ENCODE measurements at places on chromosomes 7 and 10.

GRCh38 chr7:26005683-26006410, 146.2 kb upstream of the NFE2L3 start:
- DNase-seq: no peak

GRCh38 chr10:45370202-45370955, 3.6 kb upstream of the ALOX5 start:
- DNase-seq: no peak

DNA sequence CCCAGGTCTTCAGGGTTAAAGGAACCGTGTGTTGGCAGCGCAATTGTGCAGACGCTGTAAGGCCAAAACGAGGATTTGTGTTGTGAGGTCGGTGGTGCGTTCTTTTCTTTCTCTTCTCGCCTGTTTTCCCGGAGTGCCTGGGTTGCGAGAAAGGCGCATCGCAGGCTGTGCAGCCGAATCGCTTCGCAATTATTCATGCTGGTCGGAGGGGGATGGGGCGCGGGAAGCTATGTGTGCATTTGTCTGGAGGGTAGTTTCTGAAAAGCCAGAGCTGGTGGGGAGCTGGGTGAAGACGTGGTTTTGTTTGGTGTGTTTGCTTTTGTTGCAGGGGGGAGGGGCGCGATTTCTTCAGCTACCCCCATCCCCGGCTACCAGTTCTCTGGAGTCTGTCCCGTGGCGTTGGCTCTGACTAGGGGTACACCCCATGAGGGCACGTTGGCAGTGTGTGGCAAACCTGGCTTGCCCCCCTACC, 2.1 kb downstream of the MXI1 start:
- DNase-seq: peak; percentile 47

- no peak for DNase-seq
Observed at GRCh38 chr7:28181416-28181815, 821 bp upstream of the JAZF1 start.

GRCh38 chr7:48041653-48041970, 6.3 kb downstream of the C7orf57 start:
- DNase-seq: peak; percentile 54

GRCh38 chr7:40057292-40057691, 77.1 kb downstream of the MPLKIP start:
- DNase-seq: no peak

- no peak for DNase-seq
Observed at GRCh38 chr7:24049296-24049695, 234.7 kb upstream of the NPY start.

GRCh38 chr7:157684157-157684908, 347.5 kb downstream of the DNAJB6 start:
- DNase-seq: no peak

GRCh38 chr10:102202386-102202785, 23.7 kb upstream of the ELOVL3 start:
- no peak for DNase-seq

DNA sequence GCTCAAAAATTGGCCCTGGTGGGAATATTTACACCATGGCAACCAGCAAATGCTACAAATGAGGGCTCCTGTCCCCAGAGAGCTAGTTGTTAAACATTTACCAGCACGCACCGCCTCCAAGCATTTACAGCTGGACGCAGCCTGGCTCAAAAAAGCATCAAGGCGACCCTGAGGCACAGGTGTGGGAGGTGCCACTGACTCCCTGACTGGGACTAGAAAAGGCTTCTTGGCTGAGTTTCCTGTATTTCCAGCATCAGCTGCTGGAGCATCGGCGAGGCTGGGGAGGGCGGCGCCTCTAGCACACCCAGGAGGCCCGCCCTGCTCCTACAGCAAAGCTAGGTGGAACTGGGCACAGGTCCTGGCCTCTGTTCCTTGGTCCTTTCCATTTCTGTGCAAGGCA, 43.5 kb upstream of the ZRANB1 start:
- no peak for DNase-seq

DNA sequence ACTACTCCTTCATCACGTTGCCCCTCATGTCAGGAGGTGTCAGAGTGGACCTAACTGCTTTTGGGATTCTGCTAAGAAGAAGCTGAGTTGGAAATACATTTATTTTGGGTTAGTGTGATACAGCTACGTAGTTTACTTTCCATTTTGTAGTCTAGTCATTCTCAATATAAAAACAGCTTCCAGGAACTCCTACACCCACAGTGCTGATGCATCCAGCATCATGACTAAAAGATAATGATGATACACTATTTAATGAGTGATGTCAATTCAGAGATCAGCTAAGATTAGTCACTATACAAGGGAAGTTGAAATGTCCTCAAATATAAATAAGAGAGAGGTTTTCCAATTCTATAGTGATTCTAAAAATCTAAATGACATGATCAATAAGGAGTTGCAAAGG, 264.2 kb upstream of the SLC26A5 start:
- DNase-seq: no peak

DNA sequence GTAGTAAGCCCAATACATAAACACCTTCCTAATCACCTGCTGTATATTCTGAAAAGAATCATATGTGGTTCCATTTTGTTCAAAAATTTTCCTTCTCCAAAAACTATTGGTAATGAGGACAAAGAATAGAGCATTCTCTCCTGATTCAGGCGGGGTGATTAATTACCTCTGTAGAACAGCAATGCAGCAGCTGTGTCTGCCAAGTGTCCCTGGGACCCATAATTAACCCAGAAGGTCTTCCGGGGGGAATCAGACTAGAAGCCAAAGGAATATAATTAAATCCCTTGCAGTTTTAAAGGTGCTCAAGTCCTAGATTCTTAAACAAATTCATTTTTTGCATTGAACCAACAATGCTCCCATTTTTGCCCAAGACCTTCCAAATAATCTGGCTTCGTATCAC, 60.3 kb upstream of the ABLIM1 start:
- DNase-seq: no peak

DNA sequence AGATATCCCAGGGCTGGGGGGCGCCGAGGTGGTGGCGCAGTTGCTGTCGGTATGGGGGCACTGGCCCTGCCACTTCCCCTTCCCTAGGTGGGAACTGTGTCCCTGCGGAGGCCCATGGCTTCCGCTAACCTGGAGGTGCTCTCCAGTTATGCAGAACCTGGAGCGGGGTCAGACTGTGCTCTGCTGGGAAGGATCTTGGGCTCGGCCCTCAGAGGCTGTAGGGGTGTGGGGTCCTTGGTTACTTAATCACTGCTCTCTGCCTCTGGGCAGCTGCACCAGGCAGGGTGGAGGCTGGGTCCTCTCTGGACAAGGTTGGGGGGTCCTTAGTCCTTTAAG, 2.4 kb downstream of the BRI3 start:
- no peak for DNase-seq

GRCh38 chr10:12194752-12195271, 879 bp downstream of the NUDT5 start:
- no peak for DNase-seq

- DNase-seq: no peak
Observed at GRCh38 chr7:45662018-45662417, 87.8 kb downstream of the ADCY1 start.

DNA sequence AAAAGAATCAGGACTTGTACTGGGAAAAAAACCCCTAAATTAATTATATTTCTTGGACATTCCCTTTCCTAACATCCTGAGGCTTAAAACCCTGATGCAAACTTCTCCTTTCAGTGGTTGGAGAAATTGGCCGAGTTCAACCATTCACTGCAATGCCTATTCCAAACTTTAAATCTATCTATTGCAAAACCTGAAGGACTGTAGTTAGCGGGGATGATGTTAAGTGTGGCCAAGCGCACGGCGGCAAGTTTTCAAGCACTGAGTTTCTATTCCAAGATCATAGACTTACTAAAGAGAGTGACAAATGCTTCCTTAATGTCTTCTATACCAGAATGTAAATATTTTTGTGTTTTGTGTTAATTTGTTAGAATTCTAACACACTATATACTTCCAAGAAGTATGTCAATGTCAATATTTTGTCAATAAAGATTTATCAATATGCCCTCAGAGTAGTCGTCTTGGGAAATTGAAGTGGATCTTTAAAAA, 6.6 kb downstream of the EMX2 start:
- DNase-seq: no peak

GRCh38 chr7:50425318-50425717, 24.8 kb downstream of the FIGNL1 start:
- DNase-seq: no peak

- DNase-seq: no peak
Observed at GRCh38 chr10:88978463-88978862, 12.1 kb upstream of the FAS start.

DNA sequence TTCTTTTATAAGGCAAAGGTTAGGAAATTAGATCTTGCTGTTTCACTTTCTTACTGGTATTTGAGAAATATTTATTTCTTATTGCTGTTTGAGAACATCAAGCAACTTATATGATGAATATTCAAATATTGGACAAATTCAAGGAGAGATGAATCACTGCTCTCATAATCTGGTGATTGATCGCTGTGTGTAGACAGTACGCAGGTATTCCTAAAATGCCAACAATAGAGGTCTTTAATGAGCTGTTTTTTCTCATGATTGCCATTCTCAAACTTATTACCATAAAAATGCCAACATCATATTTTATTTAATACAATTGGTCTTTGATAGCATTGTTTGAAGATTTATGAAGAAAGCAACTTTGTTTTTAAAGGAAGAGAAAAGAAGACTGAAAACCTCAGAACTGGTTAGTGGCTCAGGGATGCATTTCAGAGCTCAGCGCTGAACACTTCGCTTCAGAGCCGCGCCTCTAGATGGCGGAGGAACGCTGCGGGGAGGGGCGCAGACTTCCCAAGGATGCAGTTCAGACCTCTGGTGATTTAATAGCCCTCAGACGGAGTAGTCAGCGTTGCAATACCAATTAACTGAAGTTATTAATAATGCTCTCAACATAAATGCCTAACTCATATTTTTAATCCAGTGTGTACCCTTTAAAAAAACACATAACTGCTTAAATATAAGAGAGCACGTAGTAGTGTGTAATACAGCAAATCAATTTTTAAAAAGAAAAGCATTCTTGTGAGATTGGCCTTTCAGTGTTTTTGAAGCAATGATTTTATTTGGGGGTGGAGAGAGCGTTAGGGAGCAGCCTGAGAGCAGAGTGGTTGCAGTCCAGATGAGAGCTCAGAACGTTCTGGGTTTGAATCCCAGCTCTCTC, 38.5 kb upstream of the STEAP4 start:
- DNase-seq: no peak

DNA sequence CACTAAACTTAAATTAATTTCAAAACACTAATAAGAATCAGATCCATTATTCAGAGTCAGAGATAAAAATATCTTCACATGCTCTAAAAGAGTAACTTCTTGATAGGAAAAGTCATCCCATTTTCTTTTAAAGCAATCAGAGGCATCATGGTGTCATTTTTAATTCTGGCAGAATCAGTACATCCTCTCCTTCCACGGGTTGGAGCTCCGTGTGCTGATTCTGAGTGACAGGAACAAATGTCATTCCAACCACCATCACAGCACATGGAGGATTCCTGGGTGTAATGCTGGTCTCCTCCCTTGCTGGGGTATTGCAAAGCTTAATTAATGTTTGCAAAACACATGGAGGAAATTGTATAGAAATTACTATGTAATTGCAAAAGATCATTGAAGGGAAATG, 114.5 kb upstream of the IMMP2L start:
- DNase-seq: no peak

- no peak for DNase-seq
Observed at GRCh38 chr7:131095346-131095745, 232.3 kb upstream of the MKLN1 start.

GRCh38 chr7:43583424-43584194, 701 bp downstream of the STK17A start:
- DNase-seq: no peak

DNA sequence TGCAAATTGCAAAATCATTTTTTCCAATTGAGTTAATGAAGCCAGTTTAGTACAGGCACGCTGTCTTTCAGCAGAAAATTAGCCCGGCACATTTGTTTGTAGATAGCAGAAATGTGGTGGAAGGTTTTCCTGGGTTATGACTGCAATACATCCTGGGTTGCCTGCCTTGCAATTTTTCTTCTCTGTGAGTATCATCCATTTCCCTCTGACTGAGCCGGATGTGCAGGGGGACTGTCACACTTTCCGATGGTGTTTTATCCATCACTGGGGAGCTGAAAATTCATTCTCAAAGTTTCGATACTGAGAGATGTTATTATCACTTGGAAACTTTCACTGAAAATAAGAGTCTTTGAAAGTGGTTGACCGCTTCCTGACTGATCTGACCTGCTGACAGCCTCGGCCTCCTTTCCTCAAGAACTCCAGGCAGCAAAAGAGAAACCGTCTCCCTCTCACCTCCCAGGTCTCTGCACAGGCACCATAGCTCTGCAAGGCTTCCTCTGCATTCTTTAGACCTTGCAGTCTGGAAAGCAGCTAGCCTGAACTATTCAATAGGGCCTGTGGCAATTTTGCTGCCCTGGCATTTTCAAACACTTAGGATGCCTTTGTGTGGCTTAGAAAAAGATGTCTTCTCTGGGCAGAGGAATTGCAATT, 320.8 kb upstream of the NRP1 start:
- no peak for DNase-seq

GRCh38 chr10:6513476-6513875, 66.6 kb downstream of the PRKCQ start:
- no peak for DNase-seq

GRCh38 chr10:27253576-27253975, 13.0 kb upstream of the ACBD5 start:
- DNase-seq: no peak

- no peak for DNase-seq
Observed at GRCh38 chr7:20778063-20778721, 8.5 kb downstream of the SP8 start.

GRCh38 chr7:75055155-75055554, 18.4 kb downstream of the RCC1L start:
- no peak for DNase-seq

GRCh38 chr7:136502162-136502561, 366.3 kb upstream of the CHRM2 start:
- no peak for DNase-seq

DNA sequence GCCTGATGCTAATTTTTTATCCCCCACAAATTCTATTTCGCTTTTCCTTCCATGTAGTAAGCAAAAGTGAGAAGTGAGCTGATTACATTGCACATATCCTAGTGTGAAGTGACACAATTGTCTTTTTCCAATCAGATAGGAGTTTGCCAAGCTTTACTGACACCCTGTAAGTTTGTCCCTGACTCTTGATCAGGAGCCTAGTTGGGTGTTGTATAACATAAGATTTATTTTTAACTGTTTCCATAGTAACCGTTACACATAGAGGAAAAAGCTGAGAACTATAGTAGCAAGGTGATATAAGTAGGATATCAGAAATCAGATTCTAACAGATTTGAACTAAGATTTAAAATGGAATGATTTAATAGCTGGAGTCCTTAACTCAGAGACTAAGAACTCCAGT, 31.2 kb downstream of the EXOC4 start:
- no peak for DNase-seq

GRCh38 chr7:133265821-133266220, 12.9 kb downstream of the EXOC4 start:
- no peak for DNase-seq

GRCh38 chr10:114017873-114018272, 25.8 kb upstream of the ADRB1 start:
- no peak for DNase-seq

DNA sequence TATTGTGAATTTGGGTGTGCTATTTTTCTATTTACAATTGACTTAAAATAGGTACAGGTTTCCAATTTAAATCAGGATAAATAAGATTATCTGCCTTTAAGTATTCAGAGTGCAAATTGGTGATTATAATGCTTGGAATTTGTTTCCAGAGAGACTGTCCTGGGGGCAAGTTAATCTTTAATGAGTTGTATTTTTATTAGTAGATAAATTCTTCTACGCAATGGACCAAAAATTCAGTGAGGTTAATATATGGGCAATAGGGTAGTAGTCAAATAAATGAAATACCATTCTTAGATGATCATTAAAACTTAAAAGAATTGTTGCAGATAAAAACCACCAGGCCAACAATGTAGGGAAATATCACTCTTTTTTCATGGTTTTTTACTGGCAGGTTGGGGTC, 3.4 kb downstream of the BICC1 start:
- no peak for DNase-seq
